ENCODE measurements at places on chromosomes 4 and X.

- DNase-seq = no peak
Measured at GRCh38 chr4:121738780-121739535, 26.0 kb downstream of the SMIM43 start.

- no peak for DNase-seq
Measured at GRCh38 chr4:19774690-19775256, 476.9 kb upstream of the SLIT2 start.

DNA sequence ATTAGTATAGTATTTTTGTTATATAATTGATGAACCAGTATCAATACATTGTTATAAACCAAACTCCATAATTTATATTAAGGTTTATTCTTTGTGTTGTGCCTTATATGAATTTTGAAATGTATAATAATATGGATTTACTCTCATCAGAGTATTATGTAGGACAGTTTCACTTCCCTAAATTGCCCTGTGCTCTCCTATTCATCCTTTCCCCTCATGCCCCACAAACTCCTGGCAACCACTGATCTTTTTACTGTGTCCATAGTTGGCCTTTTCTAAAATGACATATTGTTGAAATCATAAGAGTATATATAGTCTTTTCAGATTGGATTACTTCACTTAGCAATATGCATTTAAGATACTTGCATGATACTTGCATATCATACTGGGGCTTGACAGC, 958.1 kb upstream of the GRID2 start:
- DNase-seq = no peak

DNA sequence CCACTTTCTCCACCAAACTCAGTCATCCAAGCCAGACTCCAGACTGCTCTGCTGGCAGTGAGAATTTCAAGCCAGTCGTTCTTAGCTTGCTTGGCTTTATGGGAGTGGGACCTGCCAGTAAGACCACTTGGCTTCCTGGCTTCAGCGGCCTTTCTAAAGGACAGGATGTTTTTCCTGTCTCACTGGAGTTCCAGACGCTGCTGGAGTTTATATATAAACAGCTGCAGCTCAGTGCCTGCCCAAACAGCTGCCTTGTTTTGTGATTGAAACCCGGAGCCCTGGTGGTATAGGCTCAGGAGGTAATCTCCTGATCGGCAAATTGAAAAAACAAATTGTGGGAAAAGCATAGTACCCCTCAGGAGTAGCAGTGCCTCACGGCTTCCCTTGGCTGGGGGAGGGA, 1165.8 kb upstream of the ADGRL3 start:
- no peak for DNase-seq

GRCh38 chr4:151641167-151641566, 119.6 kb downstream of the GATB start:
- no peak for DNase-seq

GRCh38 chrX:83469551-83469950, 38.5 kb upstream of the POU3F4 start:
- peak; percentile 11 for DNase-seq

DNA sequence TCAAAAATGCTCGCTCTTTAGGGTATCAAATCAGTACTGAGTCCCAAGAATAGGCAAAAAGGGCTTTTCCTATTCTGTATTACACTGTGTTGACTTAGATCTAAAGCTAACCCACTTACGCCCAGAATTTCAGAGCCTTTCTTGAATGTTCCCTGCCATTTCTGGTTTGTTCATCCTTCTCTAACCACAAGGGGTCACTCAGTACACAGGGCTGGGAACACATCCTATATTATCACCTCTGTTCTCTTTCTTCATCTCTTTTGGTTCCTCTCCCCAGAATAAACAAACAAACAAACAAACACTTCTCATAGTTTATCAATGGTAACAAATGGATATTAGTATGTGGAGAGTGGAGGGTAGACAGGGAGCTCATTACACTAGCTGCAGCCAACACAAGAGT, 25.5 kb upstream of the MORC4 start:
- peak; percentile 18 for DNase-seq

DNA sequence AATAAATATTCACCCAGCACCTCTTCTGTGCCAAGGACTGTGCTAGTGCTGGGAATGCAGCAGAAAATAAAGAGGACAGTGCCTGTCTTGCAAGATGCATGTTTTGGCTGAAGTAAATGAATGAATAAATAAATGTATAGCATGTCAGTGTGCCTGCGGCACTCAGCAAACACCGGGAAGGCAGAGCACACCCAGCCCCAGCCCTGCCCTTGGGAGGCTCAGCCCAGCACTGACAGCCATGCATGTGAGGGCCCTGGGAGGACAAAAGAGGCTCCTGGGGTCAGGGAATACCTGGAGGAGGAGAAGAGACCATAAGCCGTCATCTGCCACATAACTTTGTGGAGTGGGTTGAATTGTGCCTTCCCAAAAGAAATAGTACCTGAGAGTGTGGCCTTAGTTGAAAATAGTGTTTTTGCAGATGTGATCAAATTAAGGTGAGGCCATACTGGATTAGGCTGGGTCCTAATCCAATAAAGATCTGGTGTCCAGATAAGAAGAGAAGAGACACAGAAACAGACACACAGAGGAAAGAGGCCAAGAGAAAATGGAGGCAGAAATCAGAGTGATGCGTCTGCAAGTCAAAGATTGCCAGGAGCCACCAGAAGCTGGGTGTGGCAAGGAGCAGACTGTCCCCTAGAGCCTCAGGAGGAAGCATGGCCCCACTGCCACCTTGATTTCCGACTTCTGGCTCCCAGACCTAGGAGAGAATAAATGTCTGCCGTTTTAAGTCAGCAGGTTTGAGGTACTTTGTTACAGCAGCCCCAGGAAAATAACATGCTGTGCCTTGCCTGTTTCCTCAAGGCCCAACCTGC, 16.3 kb downstream of the C4orf50 start:
- DNase-seq = peak; percentile 94

DNA sequence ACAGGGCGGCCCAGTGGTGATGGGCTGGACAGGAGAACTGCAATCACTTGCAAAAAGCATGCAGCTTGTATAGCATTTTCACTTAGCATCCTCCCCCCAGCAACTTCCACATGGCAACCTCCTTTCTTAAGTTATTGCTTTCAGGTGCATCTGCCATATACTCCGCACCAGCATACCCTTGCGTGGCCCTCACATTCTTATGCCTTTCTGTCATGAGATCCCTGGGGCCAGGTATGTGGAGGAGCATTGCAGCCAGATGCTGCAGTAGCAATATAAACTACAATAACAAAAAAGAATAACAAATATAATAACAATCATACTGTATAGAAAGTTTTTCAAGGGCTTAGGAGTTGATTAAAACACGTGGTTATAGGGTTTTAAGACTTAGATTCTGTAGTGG, 26.3 kb upstream of the NUDT6 start:
- DNase-seq = no peak

DNA sequence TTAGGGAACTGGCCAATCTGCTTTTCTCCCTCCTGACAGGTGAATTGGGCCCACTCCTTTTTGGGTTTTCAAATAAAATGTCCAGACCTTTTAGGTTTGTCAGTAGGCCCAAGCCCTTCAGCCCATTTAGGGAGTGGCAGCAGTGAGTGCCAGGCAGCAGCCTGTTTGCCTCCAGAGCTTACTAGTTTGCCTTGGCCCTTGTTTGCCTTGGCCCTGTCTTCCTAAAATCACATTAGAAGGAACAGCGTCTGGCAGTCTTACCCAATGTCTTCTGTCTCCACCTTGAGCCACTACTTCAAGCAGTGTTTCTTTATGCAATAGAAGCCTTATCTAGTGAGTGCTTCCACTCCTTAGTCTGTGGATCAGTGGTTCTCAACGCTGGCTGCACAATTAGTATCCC, 117.1 kb downstream of the TMEM164 start:
- no peak for DNase-seq

GRCh38 chrX:101394372-101394771, 3.6 kb downstream of the RPL36A start:
- DNase-seq = no peak

DNA sequence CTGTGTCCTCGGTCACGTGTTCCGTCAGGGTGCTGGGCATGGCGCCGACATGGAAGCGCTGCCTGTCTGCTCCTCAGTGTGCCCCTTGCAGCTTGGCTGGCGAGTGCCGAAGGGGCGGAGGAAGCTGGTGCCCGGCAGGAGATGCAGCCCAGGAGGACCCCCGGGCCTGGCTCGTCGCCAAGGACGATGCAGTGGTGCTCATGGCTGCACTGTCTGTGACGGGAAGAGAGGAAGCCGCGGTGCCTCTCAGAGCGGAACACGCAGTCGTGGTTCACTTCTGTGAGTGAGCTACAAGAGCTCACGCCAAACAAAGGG, 38.1 kb downstream of the FGFRL1 start:
- no peak for DNase-seq

DNA sequence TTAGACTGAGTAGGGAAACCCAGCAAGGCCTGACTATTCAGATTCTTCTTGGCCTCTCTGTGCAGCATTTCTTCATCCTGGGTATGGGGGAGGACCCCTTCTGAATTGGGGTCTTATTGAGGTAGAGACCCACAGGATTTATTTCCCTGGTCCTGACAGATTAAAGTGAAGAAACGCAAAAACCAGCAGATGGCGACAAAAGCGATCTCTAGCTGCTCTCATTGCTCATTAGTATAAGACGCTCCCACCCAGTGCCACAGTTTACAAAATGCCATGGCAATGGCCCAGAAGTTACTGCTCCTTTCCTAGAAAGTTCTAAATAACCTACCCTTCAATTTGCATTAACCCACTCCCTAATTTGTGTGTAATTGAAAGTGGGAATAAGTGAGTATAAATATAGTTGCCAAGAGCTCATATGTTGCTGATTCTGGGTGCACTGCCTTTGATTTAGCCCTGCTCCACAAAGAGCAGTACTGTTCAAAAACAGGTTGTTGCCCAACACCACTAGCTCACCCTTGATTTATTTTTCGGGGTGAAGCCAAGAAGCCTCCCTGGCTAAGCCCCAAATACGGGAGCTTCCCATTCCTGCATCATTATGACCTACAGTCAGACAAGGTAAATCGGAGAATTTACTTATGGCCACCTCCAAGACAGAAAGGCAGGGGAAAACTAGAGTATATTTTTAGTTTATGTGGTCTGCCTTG, 3.7 kb upstream of the BEX4 start:
- peak; percentile 51 for DNase-seq

- no peak for DNase-seq
Measured at GRCh38 chr4:105061136-105061696, 85.5 kb upstream of the TET2 start.

DNA sequence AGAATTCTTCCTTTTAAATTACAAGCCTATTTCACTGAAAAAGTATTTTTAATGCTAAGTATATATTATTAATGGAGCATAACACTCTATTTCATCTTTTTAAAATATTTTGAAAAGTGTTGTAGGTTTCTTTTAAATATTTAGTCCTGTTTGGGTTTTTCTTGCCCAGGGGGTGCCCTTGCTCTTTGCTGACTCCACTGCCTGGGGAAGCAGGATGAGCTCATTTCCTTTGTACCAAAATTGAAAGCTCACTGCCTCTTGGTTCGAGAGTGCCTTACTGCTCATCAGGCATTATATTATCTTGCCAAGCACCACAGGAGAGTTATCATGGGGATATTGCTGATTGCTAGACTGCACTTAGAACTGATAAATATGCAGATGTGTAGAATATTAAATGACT, 819.2 kb downstream of the PCDH18 start:
- no peak for DNase-seq

GRCh38 chr4:94256828-94257227, 49.2 kb downstream of the SMARCAD1 start:
- DNase-seq = no peak

DNA sequence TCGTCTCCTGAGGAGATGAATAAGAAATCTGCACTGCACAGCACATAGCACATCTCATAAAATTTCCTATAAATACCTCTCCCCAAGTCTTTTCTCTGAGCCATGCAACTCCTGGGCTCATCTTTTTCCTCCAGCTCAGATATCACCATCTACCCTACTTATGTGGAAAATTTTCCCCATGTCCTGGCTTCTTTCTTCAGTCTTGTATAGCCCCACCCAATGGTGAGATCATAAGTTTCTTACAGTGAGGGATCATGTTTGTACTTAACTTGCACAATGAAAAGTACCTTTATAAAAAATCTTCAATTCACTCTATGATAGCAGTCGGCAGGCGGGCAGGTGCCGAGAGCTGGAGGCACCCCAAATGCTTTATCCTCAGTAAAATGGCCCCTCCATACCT, 198.6 kb upstream of the S100G start:
- no peak for DNase-seq

DNA sequence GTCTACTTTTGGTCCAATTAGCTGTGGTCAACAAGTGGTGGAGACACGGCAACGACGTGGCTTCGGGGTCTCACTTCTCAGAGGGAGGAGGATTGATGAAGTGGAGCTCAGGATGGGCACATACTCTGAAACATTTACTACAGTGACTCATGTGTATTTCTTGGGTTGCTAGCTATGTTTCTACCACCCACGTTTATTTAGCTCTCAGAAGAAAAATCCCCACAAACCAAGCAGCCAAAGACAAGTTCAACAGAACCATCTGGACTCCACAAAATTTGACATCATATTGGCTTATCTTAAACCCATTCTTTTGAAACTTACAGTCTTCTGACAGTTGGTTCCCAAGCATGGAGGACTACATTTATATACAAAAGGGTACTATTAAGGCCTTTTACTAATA, 158.0 kb downstream of the CBLL2 start:
- no peak for DNase-seq

- DNase-seq = peak; percentile 16
Measured at GRCh38 chr4:171812665-171813525, at the start of gene GALNTL6. Gene GALNTL6, plus strand, starts transcription at chr4:171813404.

DNA sequence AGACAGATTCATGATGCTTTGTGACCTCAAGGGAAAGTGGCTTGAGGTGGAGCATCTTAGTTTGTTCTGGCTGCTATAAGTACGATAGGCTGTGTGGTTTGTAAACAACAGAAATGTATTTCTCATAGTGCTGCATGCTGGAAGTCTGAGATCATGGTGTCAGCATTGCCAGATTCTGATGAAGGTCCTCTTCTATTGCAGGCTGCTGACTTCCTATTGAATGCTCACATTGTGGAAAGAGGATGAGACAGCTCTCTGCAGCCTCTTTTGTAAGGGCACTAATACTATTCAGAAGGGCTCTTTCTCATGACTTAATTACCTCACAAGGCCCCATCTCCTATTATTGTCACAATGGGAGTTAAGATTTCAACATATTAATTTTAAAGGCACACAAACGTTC, 1674.0 kb upstream of the PCDH7 start:
- no peak for DNase-seq

DNA sequence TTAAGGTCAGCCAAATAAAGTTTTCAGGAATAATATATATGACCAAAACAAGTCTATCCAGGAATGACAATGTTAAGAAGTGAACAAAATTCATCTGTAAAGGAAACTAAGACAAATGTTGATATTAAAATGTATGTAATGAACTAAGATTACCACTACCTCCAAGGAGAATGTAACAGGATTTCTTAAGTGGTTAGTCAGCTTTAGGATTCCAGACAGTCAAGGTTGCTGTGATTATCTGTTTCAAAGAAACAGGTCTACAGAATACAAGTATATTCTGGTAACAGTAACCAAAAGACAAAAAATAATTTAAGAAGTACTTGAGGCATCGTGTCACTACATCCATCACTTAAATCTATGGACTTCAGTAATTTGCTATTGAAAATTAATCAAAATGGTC, 172.8 kb downstream of the SCFD2 start:
- DNase-seq = no peak

- DNase-seq = no peak
Measured at GRCh38 chr4:68883870-68884269, 67.7 kb downstream of the UGT2A3 start.

GRCh38 chrX:67543818-67544217, at the start of gene AR:
Gene AR, plus strand, starts transcription at chrX:67544021. Its CDS starts 1,126 bp downstream, at chrX:67545147.
- DNase-seq = peak; percentile 57

GRCh38 chr4:1039493-1040343, 28.3 kb downstream of the FGFRL1 start:
- DNase-seq = no peak

GRCh38 chr4:183765251-183765911, 106.3 kb downstream of the TRAPPC11 start:
- no peak for DNase-seq

GRCh38 chrX:119981286-119982070, 37.9 kb upstream of the NKAP start:
- peak; percentile 40 for DNase-seq
